ENCODE measurements at places on chromosomes 7 and 10.

- no peak for DNase-seq
Observed at GRCh38 chr7:130268463-130269317, 2.0 kb downstream of the CPA2 start.

- peak; percentile 30 for DNase-seq
Observed at GRCh38 chr10:128047991-128048818, 78.0 kb downstream of the MKI67 start.

DNA sequence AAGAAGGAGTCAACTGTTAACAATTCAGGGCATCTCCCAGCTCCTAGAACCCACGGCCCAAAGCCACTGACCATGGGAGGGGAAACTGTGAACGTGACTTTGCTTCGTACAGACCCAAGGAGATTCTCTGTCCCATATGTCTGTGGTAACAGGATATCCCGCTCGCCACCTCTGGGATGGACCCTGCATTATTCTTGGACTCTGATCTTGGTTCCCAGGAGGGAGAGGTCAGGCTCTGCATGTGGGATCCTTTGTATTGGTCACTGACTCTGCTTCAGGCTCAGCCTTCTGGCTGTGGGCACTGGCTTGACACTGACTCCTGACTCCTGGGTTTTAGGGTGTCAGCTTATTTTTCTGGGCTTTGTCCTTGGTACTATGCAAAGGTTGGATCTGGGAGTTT is 13.5 kb upstream of the MBL2 start:
- no peak for DNase-seq

DNA sequence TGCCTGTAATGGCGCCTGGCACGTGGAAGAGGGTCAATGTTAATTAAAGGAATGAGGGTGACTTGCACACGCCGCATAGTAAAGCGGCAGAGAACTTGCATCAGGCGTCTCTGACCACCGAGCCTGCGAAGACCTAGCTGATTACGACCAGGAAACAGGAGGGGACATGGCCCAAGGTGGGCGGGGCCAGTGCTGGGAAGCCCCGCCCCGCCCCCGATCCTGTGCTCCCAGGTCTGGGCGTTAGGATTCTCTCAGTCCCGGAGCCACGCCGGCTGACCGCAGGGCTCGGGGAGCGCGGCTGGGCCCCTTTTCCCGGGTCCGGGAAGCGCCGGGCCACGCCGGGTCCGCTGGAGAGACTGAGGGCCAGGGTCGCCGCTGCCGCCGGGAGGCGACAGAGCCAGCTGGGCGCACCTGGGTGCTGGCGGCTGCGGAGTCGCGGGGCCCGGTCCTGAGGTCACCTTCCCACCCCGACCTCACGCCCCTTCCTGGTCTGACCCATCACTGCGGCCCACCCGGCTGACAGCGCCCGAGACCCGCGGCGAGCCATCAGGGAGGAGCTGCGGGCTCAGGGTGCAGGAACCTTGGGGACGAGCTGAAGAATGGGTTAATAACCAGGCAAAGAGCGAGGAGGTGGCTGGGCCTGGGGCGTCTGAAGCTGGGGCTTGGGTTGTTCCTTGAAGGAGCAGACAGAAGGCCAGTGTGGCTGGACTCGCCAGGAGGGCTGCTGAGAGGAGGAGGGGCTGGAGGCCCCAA is 23.0 kb upstream of the GRID1 start:
- DNase-seq: no peak

DNA sequence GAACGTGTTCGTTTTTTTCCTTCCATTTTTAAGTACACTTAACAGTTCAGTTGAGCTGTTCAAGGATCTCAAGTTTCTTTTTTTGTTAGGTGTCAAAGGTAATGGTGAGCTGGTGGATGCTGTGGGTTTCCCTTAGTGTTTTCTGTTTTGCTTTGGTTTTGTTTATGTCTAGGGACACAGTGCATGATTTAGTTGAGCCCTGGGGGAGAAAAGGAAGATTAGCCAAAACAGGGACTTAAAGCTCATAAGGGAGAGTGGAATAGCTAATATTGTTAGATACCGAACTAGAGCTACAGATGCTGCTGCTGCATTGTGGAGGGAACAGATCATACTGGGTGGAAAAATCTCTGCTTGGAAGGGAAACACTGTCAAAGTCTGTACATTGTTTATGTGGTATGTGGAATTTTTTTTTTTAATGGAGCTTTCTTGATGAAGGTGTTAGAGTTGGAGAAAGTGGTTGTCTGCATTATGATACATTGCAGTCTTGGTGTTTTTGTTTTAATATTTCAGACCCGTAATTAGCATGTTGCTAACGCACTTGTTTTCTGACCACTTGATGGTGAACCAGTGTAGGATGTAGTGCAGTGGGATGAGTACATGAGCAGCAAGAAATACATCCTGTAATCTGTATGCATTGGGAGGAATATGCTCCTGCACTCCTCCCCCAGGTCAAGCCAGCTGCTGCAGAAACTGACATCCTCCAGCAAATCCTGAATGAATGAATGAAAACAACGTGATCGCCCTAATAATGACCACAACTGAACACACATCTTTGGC is 2.1 kb downstream of the GLCCI1 start:
- no peak for DNase-seq

DNA sequence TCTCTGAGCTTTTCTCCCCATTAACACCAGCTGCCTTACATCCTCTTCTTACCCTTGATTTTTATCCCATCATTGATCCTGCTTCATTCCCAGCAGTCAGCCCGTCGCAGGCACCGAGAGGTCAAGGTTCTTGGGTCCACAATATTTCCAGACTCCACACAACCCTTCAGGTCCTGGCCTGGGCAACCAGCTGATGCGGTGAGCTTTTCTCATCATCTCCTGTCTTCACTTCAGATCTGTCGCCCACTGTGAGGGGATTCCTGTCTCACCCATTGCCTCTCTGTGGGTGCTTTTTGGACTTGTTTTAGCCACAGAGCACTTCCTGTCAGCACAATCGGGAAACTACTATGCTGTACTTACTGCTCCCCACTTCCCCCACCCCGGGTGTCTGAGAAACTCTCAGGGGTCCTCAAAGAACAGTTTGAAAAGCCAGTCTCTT is 8.4 kb upstream of the PVRIG start:
- no peak for DNase-seq

GRCh38 chr7:41245916-41246315 is 457.0 kb downstream of the INHBA start:
- no peak for DNase-seq

DNA sequence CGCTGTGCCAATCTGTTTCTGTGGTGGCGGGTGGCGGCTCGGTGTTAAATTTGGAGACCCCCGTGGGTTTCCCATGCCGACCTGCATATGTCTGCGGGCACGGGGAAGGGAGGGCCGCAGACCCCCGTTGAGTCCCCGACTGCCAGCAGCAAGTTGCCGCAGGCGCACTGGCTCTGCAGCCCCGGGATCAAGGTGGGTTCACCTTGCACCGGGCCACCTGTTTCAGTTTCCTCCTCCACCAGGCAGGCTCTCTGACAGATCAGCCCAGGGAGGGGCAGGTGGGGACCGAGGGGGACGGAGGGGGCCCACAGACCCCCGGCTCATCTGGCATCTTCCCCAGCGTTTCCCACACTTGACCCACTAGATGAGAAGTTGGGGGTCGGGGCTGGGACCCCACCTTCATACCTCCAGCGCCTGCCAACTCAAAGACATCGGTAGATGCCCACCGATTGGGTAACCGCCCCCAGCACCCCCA is 95.9 kb downstream of the CUX1 start:
- no peak for DNase-seq

- no peak for DNase-seq
Observed at GRCh38 chr7:101113836-101114235, 13.1 kb upstream of the SERPINE1 start.

DNA sequence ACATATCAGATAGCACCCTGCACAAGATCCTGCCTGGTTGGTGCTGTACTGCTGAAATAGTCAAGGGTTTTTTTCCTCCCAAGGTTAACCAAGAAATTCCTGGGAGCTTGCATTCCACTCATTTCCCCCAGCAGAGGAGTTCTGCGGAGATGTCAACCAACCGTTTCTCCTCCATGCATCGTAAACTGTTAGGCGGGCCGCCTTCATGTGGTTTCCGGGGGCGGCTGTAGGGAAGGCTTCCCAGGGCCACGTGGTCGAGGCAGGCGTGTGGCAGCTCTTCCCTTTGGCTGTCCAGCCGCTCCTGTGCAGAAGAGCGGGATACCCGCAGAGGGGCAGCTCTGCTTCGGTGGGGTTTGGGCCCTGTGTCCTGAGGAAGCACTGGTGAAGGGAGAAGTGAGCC is 113.7 kb downstream of the RGS10 start:
- peak; percentile 46 for DNase-seq

DNA sequence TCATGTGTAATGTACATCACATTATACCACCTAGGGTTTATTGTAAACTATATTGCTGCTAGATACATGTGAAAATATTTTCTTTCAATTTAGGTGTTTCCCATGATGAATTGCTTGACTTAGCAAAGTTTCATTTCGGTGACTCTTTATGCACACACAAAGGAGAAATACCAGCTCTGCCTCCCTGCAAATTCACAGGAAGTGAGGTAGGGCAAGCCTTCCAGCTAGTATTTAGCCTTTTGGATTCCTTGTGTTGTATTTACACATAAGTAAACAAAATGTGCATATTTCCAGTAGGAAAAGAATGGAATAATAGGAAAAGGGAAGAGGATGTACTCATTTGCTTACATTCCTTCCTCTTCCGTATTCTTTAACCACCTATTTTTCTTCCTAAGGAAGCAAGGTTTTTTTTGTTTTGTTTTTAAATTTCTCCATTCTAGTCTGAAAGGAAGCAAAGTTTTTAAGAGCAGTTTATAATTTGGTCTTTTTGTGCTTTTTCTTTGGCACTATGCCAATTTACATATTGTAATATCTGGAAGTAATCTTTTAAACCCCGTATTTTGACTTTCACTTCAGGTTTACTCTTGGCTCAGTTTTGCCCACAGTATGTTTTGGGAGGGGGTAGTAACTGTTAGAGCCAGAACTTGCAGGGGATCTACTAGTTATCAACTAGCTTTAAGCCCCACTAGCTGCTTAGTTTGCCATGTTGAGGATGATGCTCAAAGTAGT is 10.4 kb downstream of the PMPCB start:
- no peak for DNase-seq

DNA sequence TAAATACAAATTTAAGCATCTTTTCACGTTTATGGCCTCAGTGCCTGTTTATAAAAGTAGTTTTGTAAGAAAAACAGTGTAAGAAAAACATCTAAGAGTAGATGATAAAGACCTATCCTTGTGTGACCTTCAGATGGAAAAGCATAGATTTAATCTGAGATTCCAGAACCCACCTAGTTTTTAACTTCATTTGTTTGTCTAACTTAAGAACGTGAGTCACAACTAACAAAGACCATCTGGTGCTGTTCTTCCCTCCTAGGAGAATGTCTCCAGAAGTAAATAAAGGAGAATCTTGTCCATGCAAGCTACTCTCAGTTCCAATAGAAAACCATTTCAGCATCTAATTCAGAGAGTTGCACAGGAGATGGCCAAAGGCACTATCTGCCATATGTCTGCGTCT is 265.4 kb upstream of the C7orf33 start:
- no peak for DNase-seq

DNA sequence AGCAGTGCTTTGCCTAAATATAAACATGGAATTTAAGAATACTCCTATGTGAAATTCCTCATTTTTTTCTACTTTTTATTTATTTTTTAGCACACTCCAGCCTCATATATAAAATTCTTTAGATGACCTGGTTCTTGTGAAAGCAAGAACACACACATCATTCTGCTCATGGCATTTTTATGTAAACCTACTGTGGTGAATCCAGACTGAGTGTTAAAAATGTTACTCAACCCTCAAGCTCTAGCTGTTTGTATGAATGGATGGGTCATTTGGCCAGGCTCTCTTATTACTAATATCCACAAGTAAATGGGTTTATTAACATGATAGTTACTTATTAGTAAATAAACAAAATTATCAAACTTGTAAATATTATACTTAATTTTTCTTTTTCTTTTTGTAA is 551.7 kb upstream of the LRRN3 start:
- no peak for DNase-seq

DNA sequence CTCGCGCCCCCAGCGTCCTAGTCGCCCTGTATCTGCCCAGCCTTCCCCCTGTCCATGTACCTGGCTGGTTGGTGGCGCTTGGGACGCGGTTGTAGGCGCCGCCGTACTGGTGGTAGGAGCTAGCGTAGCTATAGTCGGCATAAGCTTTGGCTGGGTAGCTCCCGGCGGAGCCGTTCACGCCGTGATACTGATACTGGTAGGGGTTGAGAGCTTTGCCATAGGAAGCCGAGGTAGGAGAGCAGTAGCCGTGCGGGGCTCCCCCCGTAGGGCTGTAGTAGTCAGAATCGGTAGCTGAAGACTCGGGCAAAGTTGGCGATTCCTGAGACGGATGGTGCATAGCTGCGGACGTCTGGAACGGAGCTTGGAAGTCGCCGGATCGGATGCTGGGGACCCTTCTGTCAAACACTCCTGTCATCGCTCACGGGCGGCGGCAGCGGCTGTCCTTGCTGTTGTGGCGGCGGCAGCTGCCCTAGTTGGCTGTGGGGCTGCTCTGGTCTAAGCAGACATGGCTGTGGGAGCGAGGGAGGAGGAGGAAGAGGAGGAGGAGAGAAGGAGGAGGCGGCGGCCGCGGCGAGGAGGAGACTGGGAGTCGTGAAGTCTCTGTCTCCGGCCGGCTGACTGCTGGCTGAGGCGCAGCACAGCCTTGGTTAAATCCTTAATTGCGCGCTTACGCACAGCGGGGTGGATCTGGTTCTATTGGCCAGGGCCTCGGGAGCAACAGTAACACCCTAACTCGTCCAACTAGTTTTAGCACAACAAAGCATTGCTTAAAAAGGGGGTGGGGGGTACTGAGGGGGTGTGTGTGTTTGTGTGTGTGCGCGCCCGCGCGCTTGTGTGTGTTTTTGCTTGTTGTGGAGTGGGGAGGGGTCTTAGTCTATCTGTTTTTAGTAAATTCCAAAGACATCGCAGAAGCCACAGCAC is at the start of gene DLX5:
DLX5 (minus strand) TSS at position 623 of the 921 bp plus-strand sequence; CDS start at position 415, 208 bp downstream.
- peak; percentile 63 for DNase-seq

DNA sequence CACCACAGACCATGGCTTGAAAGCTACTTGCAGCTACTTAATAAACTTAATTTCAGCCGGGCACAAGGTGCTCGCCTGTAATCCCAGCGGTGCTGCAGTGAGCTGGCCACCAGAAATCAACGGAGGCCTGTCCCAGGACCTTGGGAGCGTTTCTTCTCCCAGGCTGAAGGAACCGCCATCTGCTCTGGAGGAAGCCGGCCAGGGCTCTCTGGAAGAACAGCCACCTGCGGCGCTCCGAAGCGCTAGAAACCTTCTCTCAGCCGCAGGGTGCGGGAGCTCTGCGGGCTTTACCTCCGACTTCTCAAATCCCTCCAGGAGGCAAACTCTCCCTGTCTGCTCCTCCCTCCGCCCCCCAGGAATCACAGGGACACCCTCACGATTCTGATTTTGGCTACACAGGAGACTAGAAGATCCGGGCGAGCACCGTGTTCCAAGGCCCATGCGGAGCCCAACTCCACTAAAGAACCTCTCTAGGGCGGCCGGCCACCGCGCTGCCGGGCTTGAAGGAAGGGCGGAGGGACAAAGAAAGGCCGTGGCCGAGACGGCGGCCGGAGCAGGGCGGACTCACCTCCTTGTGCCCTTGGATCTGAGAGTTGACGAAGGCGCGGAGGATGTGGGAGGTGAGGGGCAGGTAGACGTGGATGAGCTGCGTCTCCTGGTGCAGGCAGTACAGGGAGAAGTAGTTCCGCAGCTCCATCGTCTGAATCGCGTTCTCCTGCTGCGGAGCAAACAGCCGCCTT is 14.4 kb downstream of the NUDT1 start:
- DNase-seq: no peak

Data from AG08396 (cell line).